NCI-H1048 (cell line): ENCODE measurements at places on chromosomes 5 and 9.

- no peak for DNase-seq
These were observed 212.9 kb downstream of the MAPKAP1 start for GRCh38 chr9:125493881-125494652.

DNA sequence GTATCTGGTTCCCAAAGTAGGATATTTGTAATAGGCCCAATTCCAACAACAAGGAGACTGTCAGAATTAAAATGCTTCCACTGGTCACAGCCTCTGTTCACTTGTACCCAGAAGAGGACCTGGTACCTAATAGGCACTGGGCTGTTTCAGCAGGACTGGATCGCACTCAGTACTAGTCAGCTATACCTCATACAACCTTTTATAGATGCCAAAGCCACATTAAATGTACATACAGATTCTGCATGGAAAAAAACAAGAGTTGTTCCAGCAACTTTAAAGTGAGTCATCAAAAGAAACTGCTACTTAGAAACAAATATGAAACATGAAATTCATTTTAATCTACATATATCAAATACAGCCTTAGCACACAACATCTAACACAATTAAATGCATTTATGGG, 87.5 kb downstream of the GPR21 start:
- DNase-seq, result no peak

DNA sequence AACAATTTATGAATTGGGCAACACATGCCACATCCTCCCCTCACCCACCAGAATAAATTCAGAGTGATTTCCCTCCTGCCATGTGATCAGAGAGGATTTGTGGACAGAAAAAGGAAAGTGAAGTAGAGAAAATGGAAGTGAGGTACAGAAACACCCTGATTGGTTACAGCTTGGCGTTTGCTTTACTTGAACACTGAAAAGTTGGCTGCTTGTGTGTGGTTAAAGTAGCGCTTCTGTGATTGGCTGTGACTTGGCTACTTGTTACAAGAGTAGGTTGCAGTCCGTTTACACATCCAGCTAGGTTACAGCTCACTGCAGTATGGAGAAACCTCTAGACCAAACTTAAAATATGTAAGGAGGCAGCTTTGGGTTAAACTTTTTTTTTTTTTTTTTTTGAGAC, 205.2 kb upstream of the ZNF608 start:
- DNase-seq, result no peak

- DNase-seq, result no peak
These were observed 225.0 kb downstream of the FANCC start for GRCh38 chr9:95092262-95093072.

DNA sequence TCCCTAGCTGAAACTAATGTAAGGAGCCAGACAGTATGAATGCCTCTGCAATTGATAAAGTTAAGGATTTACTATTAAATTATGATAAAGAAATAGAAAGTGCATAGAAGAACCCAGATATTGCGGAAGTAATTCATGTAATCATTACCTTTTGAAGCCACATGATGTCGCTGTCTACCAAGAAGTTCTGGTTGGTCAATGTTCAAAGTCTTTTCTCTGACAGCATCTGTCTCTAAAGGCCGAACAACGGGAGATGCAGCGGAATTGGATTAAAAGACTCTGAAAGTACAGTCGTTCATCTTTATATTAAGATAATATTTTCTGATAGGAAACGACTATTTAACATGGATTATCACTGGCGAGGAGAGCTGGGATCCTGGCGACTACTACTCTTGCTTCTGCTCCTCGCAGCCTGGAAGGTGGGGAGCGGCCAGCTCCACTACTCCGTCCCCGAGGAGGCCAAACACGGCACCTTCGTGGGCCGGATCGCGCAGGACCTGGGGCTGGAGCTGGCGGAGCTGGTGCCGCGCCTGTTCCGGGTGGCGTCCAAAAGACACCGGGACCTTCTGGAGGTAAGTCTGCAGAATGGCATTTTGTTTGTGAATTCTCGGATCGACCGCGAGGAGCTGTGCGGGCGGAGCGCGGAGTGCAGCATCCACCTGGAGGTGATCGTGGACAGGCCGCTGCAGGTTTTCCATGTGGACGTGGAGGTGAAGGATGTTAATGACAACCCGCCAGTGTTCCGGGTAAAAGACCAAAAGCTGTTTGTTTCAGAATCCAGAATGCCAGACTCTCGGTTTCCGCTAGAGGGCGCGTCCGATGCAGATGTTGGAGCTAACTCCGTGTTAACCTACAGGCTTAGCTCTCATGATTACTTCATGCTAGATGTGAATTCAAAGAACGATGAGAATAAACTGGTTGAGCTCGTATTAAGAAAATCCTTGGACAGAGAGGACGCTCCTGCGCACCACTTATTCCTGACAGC, at the start of gene PCDHA8:
TSS of gene PCDHA8 (plus strand) at position 210 of the 985 bp plus-strand sequence. CDS start at position 345, 135 bp downstream.
- no peak for DNase-seq

- no peak for DNase-seq
These were observed 176.8 kb downstream of the SLCO4C1 start for GRCh38 chr5:102119252-102119651.

GRCh38 chr9:74281674-74282073, 215.5 kb upstream of the RORB start:
- DNase-seq, result no peak

DNA sequence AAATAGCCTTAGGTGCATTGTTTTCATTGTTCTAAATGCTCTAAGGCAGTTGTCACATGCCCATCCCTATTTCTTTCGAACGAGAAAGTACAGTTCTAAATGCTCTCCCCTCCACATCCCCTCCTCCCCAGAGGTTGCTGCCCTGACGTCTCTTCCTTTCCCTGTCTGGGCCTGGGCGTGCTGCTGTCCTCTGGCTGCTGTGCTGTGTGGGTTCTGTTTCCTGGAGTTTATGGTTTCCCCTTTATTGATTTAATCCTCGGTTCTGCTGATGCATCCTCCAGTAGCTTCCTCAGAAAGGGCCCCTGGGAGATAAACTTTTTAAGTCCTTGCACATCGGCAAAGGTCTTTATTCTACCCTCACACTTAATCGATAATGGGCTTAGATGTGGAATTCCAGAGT, 48.8 kb downstream of the MVB12B start:
- no peak for DNase-seq

DNA sequence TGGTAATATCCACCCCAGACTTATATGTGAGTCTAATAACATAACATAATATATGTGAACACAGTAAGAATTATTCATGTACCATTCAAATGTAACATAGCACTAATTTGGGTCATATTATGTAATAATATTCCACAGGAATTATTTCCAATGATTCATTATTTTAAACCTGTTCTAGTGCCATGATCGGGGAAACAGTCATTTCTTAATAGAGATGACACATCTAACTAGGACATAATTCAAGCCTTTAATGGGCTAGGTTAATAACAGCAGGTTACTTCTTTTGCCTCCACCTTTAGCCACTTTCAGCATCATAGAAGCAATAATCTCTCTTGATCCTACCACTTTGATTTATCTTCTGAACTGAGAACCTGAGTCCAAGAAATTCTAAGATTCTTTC, 12.3 kb downstream of the SPINK9 start:
- no peak for DNase-seq
